ENCODE measurements at places on chromosomes 5 and 9.

DNA sequence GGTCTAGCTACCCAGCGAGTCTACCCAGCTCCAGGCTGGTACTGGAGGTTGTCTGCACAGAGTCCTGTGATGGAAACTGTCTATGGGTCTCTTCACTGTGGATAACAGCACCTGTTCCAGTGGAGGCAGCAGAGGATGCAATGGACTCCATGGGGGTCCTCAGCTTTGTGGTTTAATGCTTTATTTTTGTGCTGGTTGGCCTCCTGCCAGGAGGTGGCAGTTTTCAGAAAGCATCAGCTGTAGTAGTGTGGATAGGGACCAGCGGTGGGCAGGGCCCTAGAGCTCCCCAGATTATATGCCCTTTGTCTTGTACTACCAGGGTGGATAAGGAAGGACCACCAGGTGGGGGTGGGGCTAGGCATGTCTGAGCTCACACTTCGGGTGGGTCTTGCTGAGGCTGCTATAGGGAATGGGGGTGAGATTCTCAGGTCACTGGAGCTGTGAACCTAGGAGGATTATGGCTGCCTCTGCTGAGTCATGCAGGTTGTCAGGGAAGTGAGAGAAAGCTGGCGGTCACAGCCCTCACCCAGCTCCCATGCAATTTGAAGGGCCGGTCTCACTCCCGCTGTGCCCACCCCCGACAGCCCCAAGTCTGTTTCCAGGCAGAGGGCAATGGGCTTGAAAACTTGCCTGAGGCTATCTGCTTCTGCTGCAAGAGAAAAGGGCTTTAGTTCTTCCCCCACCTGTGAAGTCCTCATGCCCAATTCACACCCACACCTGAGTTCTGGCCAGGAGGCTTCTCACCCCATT is 397.1 kb downstream of the TLE1 start:
- DNase-seq: no peak

DNA sequence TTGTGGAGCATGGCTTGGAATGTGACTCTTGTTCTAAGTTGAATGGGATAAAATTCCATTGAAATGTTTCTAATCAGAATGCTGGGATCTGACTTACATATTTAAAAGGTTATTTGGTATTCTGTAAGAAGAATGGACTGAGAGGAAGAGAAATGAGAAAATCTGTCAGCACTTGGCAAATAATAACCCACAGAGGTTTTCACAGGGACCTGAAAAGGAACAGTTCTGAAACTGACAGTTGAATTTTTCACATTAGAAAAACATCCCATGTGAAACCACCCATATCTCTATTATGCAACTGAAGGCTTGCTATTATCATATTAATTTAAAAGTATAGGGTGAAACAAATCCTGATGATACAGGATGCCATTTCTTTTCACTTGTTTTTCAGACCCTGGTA is 302.7 kb downstream of the EPB41L4A start:
- DNase-seq: no peak

- no peak for DNase-seq
These were observed 3.5 kb downstream of the CRB2 start for GRCh38 chr9:123359546-123359945.

DNA sequence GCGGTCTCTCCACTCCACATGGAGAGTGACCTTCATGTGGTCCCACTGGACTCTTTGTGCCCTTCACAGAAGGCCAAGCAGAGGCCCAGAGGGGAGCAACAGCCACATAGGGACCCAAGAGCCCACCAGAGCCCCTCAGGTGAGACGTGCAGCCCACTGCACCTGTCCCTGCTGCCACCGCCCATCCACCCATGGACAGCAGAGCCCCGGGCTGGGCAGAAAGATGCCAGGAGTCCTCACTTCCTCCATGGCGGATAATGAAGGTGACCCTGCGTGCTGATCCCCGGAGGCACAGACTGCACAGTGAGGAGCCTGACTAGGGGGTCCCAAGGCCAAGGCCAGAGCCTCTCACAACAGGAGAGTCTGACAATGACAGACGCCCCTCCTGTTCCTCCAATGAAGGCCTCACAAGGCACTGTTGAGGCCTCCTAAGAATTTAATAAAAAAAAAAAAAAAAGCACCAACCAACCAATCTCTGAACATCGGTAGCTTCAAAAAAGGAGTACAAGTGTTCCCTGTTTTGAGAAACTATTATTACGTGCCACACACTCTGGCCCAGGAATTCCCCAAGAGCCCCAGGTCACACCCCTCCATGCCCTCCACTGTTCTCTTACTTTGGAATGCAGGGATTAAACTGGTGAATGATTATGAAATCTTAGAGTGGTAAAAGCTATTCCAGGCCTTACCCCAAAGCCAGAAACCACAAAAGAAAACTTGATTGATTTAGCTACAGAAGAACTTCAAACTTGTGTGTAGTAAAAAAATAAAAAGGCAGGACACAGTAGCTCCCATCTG is 2.8 kb upstream of the PPP1R26 start:
- DNase-seq: no peak

DNA sequence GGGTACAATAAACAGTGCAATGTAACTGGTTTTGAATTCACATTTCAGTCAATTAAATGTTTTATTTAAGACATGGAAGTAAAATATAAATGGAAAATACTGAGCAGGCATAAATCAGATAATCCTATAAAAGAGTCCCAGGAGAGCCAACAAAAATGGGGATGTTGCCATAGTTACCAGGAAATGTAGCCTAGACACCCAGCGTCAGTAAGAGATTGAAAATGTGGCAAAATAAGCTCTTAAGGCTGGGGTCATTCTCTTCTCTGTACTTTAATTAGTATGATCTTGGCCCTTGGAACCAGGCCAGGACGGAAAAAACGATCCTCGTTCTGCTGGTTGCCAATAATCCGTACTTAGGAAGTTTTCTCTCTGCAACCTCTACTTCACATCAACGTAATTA is 18.9 kb upstream of the RASEF start:
- no peak for DNase-seq

GRCh38 chr5:127999909-128000308 is 83.7 kb upstream of the SLC12A2 start:
- DNase-seq: no peak

- DNase-seq: no peak
These were observed 23.2 kb downstream of the LPCAT1 start for GRCh38 chr5:1500411-1501091.

DNA sequence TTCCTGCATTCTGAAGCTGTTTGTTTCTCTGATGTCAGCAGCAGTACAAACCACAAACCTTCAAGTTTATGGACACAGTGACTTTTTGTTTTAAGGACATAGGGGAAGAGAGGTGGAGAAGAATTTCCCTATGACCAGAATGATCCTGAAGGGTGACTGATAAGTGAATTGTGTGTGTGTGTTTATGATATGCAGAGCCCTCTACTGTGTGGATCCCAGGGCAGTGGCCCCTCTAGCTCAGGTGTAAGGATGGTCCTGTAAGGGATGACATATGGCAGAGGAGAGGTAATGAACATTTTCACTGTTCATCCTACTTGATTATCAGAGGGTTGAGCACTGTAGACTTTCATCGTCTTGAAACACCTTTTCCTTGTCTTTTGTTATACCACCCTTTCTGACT is 30.6 kb upstream of the TMED7 start:
- no peak for DNase-seq

GRCh38 chr5:124468671-124469411 is 277.6 kb downstream of the ZNF608 start:
- no peak for DNase-seq

DNA sequence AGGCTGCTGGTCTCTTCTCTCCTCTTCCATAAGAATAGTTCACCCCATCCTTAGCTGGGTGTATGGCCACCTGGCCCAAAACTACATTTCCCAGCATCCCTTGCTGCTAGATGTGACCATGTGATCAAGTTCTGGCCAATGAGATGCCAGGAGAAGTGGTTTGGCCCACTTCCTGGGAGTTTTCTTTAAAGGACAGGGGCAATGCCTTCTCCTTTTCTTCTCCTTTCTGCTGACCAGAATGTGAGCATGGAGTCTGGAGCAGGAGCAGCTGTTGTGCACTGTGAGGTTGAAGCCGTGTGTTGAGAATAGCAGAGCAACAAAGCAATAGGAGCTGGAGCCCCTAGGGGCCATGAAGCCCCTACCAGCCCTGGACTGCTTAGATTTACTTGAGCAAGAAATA is 36.8 kb downstream of the C9orf50 start:
- DNase-seq: peak; percentile 83

- no peak for DNase-seq
These were observed 28.0 kb downstream of the GDNF start for GRCh38 chr5:37811866-37812265.

- DNase-seq: no peak
These were observed 32.8 kb upstream of the BASP1 start for GRCh38 chr5:17184588-17184987.

GRCh38 chr5:111248571-111248970 is 24.4 kb downstream of the CAMK4 start:
- no peak for DNase-seq

DNA sequence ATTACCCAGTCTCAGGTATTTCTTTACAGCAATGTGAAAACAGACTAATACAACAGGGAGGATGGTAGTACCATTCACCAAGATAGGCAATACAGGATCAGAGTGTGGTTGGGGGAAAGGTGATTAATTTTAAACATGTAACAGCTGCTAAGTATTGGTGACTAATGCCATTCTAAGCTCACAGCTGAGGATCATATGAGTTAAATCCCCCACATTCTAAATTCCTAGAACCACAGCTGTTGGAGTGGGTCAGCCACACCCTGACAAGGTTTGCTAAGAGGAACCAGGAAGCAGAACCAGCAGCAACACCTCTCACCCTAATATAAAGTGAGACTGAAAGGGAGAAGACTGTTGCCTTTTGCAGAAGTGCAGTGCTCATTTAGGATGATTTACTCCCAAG is 24.8 kb downstream of the HSPB3 start:
- DNase-seq: no peak

DNA sequence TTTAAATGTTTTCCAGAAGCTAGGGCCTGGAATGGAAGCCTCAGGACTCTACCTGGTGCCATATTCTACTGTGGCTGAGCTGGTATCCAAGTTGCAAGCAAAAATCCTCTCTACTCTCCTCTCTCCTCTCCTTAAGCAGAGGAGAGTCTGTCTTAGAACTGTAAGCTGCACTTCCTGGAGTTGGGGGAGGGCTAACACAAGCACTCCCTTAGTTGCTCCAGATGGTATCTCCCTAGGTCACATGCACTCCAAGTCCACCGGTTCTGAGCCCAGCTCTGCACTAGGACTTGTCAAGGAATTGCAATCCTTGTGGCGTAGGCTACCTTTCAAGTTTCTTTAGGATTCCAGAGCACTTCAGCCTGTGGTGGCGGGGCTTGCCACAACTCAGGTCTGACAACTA is 513.9 kb upstream of the RGMB start:
- no peak for DNase-seq

DNA sequence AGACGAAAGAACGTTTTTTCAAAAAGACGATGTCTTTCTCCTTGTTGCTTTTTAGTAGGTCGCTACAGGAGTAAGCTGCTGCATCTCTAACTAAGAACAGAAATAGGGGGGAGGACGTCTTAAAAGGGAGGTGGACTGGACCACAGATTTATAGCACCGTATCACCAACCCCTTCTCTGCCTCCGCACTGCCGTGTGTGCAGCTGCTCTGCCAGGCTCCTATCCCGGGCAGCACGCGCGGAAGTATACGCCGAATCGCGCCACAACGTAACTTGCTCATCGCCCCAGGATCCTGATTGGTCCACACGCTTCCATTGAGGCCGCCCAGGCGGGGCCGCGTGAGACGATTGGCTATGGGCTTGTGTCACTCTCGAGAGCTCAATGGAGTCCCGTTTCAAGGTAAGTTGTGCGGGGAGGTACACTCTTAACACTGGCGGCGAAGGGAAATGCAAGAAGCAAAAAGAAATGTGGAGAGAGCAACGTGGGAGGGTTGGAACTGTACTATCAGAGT is at the start of gene ELAVL2:
Gene ELAVL2 (minus strand): TSS at position 121 of the 510 bp plus-strand sequence. CDS start 64,006 bp downstream, outside the sequence.
- peak; percentile 81 for DNase-seq

Measured in small intestine (tissue), 16 donors.